ENCODE measurements at places on chromosomes 4 and X. TPM values are rescaled to one million over a fixed set of nuclear protein-coding genes. Genes with fewer than 3 reads are reported as not detected.

ATXN3L gene
- not detected for total RNA-seq

NPY2R gene
- not detected for total RNA-seq

TEX13D gene
- total RNA-seq, result not detected

SHROOM4 gene
- total RNA-seq, result 0.08 TPM

MAGEA9B gene
- total RNA-seq, result 0.08 TPM

PDZD4 gene
- 4.0 TPM for total RNA-seq

DNA sequence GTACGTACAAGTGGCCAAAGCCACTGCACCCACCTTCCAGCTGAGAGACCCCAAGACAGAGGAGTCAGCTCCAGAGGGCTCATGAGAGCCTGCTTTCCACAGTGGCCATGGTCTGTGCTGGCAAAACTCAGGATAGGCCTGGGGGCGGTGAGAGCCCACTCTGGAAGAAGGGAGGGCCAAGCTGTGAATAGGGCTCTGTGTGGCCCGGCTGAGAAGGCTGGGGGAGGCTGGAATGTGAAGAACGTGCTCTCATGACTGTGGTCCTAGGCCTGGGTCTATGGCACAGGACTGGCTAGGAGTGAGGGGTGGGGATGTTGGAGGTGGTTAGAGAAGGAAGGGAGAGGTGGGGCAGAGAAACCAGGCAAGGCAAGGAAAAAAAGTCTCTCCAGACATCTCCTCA is 13.3 kb downstream of the STARD8 start:
- no peak for DNase-seq

DNA sequence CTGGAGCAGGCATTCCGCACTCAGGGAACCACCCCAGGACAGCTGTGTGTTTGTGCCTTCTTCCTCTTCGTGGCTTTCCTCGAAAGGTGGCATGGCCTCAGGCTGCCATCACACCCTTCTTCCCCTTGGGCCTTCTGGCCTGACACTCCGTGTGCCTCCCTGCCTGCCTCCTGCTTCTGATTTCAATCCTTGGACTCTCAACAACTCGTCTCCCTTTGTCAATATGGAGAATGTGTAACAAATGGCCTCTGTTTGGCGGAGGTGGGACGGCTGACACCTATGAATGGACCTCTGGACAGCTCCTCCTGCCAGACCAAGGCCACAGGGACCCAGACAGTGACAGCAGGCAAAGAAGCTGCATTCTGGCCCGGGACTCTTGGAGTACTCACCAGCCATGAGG is 137.0 kb downstream of the ENPP6 start:
- DNase-seq, result no peak

DNA sequence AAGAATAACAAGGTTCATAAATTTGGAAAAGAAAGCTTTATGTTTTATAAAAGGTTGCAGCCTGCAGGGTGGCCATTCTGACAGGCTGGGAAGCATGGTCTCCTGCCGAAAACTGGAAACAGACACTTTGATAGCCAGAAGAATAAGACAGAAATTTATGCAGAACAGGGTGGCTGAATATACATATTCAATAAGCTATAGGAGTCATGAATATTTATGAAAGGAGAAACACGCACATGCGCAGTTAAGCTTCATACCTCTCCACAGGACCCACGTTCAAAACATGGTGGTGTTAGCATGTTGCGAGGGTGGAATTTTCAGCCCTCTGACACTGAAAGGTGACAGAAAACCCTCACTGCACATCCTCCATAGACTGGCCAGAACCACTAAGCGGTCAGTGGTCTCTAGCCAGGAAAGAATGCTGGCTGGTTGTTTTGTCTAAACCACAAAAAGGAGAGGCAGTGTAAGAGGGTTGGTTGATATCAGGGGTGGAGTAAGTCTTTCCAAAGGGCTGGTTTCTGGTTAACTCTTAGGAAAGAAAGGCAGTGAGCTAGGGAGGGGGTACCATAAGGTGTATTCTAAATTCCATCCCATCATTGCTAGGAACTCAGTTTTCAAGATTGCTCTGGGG is 58.2 kb downstream of the ANXA10 start:
- DNase-seq, result no peak

GRCh38 chr4:39062094-39062769 is at the start of gene KLHL5:
TSS of gene KLHL5 (plus strand) at chr4:39062232. CDS start at chr4:39062653, 421 bp downstream.
- no peak for DNase-seq

DNA sequence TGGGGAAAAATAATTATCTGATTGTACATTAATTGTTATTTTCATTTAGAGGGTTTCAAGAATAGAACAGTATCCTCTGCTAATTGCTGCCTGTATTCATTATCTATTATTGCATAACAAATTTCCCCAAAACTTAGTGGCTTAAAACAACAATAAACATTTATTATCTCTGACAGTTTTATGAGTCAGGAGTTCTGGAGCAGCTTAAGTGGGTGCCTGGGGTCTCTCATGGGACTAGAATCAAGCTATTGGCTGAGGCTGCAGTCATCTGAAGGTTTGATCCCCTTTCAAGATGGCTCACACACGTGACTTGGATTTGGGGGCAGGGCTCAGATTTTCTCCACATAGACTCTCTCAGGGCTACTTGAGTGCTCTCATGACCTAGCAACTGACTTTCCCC is 98.1 kb upstream of the JADE1 start:
- DNase-seq, result no peak

GRCh38 chr4:8312976-8313375 is 43.4 kb downstream of the HTRA3 start:
- no peak for DNase-seq

GRCh38 chrX:153304988-153305736 is 16.4 kb downstream of the PNMA6F start:
- no peak for DNase-seq

All from H4 (cell line).